ENCODE measurements at places on chromosomes 12 and 14.

DNA sequence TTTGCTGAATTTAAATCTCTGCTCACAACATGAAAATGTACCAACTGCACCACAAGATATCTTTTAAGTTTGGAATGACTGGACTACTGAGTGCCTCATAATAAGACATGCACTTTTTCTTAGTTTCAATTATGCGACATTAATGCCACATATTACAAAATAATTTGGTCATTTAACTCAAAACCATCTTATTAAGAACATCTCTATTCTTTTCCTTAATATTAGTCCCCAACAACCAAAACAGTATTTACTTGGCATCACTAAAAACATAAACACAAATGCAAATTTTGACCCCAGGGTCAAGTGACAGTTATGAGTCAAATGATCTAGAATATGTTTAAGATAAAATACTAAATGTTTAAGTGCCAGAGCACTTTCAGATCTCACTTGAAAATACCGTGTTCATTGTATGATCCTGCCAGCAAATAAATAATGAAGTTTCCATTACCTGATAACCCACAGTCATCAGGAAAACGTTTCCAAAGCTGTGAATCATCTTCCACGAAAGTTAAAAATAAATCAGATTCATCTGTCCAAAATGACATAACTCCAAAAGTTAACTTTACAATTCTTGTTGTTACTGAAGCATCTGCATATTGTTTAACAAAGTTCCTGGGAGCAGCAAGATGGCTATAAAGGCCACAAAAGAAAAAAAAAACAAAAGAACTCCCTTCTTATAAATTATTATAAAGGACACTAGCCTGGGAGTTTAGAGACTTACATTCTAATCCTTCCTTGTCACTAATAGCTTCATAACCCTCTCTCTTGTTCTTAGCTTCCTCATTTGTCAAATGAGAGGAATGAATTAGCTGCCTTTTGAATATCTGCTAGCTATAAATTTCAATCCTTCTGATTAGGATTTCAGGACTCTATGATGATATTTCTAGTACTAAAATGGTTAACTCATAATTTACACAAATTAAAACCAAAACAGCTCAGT lies 30.5 kb upstream of the AP4S1 start:
- DNase-seq = no peak

GRCh38 chr12:121964813-121965643 lies 46.6 kb downstream of the CFAP251 start:
- no peak for DNase-seq

DNA sequence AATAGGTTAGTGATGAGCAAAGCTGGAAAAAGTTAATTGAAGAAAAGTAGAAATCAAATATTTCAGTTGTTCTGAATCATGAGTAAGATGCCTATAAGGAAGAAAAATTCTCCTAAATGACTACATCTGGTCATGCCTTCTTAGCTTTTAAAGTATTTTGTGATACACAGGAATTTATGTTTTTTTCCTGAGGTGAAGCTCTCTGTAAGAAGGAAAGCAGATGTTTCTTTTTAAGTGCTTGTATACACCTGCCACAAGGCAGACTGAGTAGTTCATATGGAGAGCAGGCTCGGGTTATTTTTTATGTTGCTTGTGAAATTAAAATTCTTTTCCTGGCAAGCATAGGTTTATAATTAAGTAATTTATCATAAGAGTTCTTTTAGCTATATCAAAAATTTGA lies 275.2 kb downstream of the RAD51B start:
- no peak for DNase-seq

- DNase-seq = no peak
These were observed 40.9 kb downstream of the KCTD10 start for GRCh38 chr12:109436188-109436560.

- DNase-seq = no peak
These were observed 172.8 kb upstream of the DYRK2 start for GRCh38 chr12:67475725-67476124.

- DNase-seq = no peak
These were observed 9.8 kb upstream of the GALNT6 start for GRCh38 chr12:51401020-51401419.

- DNase-seq = no peak
These were observed 87.2 kb downstream of the DDX51 start for GRCh38 chr12:132056951-132057350.

DNA sequence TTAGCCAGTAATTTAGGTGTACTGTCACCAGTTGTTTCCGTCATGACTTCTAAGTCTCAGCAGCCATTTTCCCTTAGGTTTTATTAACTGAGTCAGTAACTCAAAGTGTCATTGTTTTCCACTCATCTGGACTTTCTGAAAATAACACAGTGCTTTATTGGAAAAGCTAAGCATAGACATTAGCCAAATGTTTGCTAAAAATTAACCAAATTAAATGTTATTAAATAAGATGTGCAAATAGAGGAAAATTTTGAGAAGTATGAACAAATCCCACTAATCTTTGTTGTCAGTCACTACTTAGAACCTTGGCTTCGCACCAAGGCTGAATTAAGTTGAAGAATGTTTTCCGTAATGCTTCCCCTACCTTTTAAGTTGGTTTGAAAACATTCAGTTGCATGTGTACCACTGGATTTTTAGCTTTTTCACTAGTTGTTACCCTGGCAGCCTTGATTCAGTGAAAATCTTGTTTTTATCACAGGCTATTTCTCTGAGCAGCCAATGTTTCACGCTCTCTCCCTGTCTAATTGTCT lies 43.0 kb downstream of the BORCS5 start:
- DNase-seq = no peak

GRCh38 chr14:91149462-91149861 lies 35.6 kb downstream of the DGLUCY start:
- no peak for DNase-seq

DNA sequence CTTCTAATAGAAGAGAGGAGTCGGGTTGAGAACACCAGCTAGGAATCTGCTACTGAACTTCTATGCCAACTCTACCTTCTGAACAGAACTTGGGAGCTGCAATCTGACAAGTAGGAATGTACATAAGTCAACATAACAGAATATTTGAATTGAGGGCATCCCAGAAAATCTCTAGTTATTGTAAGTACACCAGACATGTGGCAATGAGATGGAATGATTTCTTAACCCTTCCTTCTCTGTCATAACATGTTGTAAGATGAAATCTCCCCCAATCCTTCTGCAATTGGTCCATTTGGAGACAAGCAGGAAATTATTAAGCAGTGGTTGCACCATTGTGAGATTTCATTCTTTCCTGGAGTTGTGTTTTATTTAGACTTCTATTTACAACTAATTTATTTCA lies 68.7 kb upstream of the TMPO start:
- no peak for DNase-seq

GRCh38 chr14:34668111-34668510 lies 38.2 kb upstream of the SNX6 start:
- DNase-seq = no peak

DNA sequence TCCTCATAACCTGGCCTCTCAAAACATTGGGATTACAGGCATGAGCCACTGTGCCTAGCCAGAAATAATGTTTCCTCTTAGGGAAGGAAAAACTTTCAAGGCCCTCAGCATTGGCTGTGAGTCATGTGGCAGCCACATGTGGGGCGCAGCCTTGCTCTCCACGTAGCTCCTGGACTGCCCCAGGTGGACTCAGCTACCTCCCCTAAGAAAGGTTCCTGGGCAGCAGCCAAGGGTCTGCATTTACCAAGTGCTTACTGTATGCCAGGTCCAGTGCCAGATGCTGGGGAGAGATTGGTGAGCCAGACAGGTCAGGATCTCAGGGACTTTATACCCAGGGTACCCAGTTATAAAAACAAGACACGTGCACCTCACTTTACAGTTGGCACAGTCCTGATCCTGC lies 3.7 kb upstream of the TRPV4 start:
- DNase-seq = no peak

- DNase-seq = no peak
These were observed 76.5 kb downstream of the TGFB3 start for GRCh38 chr14:75905147-75905904.

GRCh38 chr12:132773077-132773955 lies 11.7 kb upstream of the ANKLE2 start:
- no peak for DNase-seq

DNA sequence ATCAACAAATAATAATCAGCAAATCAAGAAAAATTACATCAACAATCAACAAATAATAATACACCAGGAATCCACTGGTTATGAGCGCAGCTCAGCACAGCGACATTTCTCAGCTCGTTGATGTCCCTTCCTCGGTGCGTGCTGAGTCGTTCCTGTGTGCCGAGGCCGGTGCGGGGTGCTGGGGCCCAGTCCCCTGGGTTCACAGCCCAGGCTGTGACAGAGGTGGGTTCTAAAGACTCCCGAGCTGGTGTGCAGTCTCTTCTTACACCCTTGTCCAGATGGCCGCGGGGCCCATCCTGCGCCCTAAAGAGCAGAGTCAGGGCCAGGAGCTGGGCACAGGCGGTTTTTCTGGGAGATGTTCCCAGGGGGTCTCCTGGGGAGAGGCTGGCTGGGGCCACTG lies 26.9 kb upstream of the TRAF3 start:
- no peak for DNase-seq

DNA sequence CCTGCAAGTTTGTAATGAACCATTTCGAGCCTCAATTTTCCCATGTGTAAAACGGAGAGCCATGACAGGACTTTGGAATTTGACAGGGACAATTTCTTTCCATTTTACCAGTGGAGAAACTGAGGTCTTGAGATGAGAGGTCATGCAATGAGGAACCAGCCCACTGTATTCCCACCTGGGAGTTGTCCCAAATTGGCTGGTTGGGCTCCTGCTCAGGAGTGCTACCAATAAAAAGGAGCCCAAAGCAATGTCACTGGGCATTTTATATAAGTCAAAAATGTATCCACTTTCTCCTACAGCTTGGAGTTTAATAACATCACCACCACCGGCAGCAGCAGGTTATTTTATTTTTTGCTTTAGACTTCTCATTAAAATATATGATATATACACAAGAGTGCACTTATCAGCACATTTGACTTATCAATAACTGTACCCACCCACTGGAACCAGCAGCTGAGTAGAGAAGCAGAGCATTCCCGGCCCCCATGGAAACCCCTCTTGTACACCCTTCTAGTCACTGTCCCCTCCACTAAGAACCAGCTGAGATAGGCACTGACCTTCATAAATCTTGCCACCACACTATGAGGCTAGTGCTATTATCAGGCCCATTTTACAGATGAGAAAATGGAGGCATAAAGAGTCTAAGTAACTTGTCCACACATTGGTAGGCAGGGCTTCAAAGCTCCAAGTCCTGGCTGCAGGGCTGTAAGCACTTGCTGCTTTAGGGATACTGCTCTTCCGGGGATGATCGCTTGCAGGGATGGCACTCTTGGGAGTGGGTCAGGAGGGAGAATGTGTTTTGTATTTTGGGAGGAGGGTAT lies 25.3 kb upstream of the RBM19 start:
- no peak for DNase-seq

DNA sequence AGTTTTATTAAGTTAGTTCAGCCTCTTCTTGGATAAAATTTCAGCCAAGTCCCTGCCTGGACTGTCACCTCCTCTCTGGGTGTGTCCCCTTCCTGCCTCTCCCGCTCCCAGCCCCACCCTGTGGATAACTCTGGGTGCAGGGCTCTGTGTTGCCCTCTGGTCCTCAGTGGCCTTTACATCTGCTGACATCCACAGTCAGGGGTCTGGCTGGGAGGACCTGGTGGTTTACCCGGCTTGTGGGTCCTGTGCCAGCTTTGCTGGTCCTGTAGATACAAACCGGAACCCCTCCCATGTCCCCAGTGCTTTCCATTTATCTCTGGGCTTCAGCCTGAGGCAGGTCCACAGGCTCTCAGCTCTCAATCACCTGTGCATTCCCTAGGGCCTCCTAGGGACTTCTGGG lies 28.9 kb upstream of the PLEKHG3 start:
- DNase-seq = no peak

GRCh38 chr12:39773266-39773665 lies 153.7 kb upstream of the ABCD2 start:
- no peak for DNase-seq

DNA sequence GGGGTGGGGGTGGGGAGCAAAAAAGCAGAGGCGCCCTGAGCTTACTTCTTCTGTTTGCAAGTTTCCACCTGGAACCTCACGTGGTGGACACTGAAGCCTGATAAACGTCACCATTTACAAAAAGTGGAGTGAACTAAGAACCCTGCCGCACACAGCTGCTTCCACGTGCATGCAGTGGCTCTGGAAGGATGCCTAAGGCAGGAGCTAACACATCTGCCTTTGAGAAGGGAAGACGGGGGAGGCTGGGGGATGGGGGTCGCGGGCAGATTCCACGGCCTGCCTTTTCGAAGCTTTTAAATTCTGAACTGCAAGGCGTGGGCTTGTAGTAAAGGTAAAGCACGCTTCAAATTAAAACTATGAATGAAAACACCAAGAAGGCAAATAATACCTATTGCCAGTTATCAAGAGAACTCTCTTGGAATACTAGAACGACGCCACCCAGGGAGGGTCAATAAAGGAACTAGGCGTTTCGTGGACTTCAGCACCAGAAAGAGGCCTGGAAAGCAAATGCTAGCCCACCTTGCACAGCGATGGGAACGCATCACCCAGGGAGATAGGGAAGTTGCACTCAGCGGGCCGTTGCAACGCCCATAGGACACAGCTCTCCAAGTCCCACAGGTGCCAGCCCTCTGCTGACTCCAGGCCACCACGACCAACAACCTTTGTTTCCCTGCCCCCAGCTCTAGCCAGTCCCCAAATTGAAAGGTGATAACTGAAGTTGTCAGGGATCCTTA lies 61.8 kb downstream of the TESC start:
- no peak for DNase-seq

DNA sequence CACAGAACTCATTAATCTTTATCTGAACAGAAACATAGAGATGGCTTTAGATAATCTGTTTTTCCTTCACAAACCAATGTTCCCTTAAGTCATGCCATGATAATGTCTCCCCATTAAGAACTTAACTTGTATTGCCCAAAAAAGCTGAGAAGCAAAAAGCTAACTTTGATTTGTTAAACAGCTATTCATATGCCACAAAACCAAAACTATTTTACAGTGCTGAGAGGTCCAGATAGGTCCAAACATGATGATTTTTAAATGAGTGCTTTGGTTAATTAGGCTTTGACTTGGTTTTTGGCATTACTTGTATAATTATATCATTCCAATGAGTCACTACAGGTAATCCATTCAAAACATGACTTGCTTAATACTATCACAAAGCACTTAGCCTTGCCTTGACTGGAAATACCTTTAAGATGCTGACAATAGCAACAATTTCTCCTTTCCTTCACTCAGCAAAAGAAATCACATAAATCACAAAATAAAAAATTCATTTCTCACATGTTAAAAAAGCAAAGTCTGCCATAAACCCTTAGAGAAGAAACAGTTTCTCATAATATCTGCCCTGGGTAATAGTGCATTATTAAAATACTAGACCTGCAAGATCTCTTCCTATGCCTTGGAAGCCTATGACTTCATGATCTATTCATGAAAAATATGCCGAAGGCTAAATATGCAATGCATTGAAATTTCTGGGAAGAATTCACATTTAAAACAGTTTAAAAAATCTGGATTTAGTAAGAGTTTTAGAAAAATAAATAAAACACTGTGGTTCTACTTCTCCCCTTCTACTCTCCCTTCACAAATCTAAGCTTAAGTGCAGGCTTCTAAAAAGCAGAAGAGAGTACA lies 52.0 kb upstream of the SAV1 start:
- DNase-seq = no peak

All from central memory CD4-positive, alpha-beta T cell (primary cell).